ENCODE measurements at places on chromosomes 5 and 9.
A peak's percentile ranks its signal among the peaks of the same experiment; 100 is the strongest.

DNA sequence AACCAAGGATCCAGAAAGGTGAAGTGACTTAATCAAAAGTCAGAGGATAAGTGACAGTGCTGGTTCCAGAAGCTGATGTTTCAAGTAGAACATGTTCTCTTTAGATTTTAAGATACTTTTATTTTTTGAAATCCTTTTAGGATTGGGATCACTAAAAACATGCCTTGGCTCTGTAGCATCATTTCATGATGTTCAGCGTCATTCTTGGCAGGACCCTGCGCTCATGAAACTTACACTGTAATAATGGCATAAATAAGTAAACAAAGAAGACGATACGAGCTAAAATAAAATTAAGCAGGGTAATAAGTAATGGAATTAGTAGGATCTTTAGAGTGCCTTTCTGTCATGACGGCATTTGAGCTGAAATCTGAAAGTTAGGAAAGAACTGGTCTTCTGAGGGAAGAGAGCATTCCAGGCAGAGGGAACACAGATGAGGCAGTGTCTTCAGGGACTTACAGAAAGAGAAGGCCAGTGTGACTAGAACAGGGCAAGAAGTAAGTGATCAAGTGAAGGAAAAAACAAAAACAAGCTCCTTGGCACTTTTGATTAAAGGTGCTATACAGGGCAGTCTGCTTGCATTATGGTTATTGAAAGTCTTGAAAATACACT lies 19.9 kb downstream of the CTNNA1 start:
- peaks cover 8% of the 10 kb centered on the region for H3K4me1 ChIP-seq
- no peak overlapping the region for H3K27ac ChIP-seq
- DNase-seq: no peak
- peak overlapping the region; percentile 48 for H3K4me3 ChIP-seq
- H3K27me3 ChIP-seq: no peaks in the 10 kb centered on the region
- peaks cover 9% of the 10 kb centered on the region for H3K36me3 ChIP-seq

- H3K27ac ChIP-seq: no peak overlapping the region
- no peaks in the 10 kb centered on the region for H3K4me1 ChIP-seq
- DNase-seq: no peak
- H3K36me3 ChIP-seq: no peaks in the 10 kb centered on the region
- H3K4me3 ChIP-seq: no peak overlapping the region
Observed at GRCh38 chr5:1244976-1245375, 19.8 kb downstream of the SLC6A18 start.

GRCh38 chr5:176769911-176770310 lies 40.4 kb upstream of the UNC5A start:
- H3K4me3 ChIP-seq: no peak overlapping the region
- no peaks in the 10 kb centered on the region for H3K36me3 ChIP-seq

DNA sequence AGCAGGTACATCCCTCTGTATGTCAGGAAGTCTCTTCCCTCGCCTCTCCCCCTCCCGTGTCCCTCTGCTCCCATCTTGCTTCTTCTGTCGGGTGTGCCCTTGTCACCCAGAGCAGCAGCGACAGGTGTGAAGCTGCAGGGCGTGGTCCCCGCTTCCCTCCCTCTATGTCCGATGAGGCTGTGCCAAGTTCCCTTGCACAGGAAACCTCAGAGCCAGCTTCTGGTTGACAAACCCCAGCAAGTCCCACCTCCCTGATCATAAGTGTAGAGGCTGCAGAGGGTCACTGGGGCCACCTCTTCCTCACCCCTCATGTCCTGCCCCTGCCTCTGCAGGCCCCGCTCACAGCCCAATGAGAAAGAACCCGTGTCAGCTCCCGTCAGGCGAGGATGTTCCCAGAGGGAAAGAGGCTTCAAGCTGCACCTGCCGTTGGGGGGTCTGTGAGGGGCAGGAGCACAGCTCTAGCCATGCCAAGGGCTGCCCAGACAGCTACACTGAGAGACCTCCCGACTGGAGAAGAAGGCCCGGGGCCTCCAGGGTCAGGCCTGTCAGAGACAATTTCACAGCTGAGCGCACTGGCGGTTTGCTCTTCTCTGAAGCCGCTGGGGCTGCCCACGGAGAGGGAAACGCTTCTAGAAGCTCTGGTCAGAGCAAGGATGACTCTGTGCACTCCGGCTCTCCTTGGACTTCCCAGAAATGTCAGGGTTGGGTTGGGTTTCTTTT lies 73.3 kb downstream of the AK8 start:
- H3K4me1 ChIP-seq: peaks cover 13% of the 10 kb centered on the region
- no peaks in the 10 kb centered on the region for H3K36me3 ChIP-seq
- no peak overlapping the region for H3K27ac ChIP-seq
- no peak for DNase-seq

DNA sequence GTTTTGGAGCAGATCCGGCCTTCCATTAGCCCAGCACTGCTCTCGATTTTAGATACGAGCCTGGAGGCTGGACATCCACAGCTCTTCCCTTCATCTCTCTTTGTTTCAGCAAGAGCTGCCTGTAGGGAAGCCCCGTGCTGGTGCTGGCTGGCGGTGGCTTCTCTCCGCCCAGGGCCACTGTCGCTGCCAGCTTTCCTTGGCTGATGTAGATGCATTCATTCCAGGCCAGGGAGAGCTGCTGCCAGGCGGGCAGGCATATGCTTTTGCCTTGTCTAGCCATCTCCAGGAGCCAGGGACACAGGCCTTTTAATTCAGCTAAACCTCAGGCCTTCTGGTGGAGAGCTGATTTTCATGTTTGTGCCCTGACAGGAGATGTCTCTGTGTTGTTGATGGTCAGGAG lies 409.3 kb upstream of the CLINT1 start:
- no peaks in the 10 kb centered on the region for H3K27me3 ChIP-seq
- no peaks in the 10 kb centered on the region for H3K4me1 ChIP-seq
- H3K36me3 ChIP-seq: no peaks in the 10 kb centered on the region
- no peak overlapping the region for H3K4me3 ChIP-seq
- DNase-seq: no peak
